Stimulated activated CD8-positive, alpha-beta memory T cell treated with anti-CD3 and anti-CD28 coated beads, Interleukin-4, amount 100 ng/mL, for 4 hours (primary cell): ENCODE measurements at places on chromosomes 4 and X.

DNA sequence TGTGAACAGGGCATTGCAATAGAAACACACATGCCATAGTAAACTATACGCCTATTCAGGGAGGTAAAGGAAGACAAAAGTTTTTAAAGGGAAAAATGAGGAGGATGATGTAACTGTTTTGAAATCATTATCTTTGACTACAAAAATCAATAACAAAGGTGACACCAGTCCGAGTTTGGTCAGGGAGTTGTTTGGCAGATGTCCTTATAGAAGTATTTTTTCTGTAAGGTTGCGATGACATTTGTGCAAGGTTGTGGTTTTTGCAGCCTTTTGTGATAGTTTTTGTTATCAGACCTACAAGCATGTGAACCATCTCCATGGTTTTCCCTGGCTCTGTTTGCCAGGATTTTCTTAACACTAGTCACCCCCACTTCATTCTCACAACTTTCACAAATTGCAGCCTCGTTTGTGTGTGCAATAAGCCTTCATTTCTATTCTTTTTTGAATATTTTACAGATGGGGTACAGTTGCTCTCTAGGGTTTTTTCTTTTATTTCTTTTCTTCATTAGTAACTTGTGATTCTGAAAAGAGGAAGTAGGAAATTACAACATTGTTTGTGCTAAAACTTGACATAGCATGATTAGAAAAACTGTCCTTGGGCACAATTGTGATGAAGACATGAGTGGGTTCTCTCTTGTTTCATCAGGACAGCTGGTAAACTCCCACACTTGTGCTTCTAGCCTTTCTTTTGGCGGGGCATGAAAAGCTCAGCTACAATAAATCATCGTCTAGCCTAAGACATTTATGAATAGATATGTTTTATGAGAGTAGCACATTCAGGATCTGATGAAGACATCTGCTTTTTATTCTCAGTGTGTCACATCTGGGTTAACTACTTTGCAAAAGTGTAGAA, 60.2 kb upstream of the PNPLA4 start:
- no peak for DNase-seq

GRCh38 chrX:106874075-106874474, 29.1 kb downstream of the RIPPLY1 start:
- no peak for DNase-seq

GRCh38 chr4:77022560-77023179, 53.1 kb downstream of the CCNI start:
- no peak for DNase-seq

- no peak for DNase-seq
These were observed 96.4 kb upstream of the STIM2 start for GRCh38 chr4:26764231-26764630.

DNA sequence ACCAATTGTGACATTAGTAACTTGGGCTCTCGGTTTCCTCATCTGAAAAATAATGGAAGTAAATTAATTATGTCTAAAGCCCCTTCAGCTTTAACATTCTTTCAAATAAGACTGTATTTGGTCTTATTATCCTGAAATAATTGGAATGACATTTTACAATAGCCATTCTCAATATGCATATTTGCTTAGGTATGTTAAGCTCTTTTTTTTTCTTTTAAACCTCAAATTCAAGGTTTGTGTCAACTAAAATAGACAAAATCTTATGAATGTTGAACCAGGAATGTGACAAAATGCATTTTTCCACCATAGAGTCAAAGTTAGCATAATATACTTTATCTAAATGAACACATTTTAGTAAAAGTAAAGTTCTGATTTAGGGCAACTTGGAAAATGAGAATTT, 34.4 kb upstream of the TET2 start:
- DNase-seq, result no peak

- DNase-seq, result no peak
These were observed 22.3 kb downstream of the UGT2A2 start for GRCh38 chr4:69617083-69617694.

DNA sequence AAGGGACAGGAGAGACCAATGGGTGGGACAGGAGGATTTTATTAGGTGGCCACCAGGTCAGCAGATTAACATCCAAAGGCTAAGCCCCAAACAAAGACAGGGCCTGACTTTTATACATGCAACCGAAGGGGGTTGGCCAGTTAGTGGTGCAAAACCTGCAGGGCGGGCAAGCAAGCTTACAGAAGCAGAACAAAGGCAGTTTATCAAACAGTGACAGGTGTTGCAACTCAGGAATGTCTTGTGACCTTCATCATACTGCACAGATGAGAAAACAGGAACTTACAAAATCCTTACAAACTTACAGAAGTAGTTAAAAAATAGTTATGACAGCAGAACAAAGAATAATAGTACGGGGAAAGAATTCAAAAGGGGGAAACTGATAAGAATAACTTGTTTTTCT, 708.1 kb downstream of the GLUD2 start:
- DNase-seq, result no peak

DNA sequence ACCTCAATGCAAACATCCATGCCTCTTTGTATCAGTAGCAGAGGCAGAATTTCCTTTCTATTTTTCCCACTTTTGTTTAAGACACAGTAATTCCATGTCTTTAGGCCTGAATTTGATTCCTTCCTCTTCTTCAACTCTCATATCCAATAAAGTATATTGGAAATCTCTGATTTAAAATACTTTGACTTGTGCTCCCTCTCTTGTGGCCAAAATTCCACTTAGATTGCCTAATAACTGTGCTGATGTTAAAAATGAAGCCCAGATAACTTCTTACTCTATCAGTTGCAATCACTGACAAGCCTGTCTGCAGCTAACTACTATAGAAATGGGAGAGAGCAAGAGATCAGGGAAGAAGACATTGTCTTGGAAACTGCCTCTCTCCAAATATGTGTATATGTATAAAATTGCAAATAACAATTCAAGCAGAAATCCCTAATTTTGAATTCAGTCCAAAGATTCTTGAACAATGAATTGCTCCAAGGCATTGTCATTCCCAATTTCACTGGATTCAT, 163.5 kb upstream of the SPIN4 start:
- DNase-seq, result no peak

DNA sequence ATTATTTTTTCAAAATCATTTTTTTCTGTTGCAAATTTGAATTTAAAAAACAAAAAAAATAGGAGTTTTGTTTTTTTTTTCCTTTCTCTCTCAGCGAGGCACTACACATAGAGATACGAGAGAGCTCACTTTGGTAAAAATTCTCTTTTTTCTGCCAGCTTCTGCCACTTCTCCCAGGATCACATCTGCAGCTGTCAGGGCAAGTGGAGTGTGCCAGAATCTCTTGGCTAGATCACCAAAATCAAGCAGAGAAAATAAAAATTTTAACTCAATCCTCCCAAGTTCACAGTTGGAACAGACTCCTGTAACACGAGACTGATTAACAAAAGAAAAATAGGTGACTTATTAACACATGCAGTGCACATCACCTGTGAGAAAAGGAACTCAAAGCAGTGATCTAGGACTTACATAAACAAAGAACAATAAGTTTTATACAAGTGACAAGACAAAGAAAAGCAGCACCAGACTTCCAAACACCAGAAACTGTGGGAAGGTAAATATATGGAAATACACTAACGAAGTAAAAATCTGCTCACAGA, 213.2 kb upstream of the ZFP42 start:
- no peak for DNase-seq

- DNase-seq, result no peak
These were observed at the start of gene TCEAL3 for GRCh38 chrX:103607364-103608305. TCEAL3 (plus strand) TSS chrX:103607963; CDS start chrX:103609065, 1,102 bp downstream.

DNA sequence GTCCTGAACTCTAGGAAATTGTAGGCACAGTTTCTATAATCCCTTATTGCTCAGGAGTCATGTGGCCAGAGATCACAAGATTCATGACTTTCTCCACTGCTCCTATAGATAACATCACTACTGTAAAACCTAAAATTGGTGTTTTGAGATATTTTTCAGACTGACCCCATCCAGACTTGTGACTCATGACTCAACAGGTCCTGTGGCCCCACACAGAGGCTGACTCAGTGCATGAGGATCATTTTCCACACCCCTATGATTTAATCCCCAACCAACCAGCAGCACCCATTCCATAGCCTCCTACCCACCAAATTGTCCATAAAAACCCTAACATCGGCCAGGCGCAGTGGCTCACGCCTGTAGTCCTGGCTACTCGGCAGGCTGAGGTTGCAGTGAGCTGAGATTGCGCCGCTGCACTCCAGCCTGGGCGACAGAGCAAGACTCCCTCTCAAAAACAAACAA, 13.2 kb upstream of the XIAP start:
- DNase-seq, result no peak

DNA sequence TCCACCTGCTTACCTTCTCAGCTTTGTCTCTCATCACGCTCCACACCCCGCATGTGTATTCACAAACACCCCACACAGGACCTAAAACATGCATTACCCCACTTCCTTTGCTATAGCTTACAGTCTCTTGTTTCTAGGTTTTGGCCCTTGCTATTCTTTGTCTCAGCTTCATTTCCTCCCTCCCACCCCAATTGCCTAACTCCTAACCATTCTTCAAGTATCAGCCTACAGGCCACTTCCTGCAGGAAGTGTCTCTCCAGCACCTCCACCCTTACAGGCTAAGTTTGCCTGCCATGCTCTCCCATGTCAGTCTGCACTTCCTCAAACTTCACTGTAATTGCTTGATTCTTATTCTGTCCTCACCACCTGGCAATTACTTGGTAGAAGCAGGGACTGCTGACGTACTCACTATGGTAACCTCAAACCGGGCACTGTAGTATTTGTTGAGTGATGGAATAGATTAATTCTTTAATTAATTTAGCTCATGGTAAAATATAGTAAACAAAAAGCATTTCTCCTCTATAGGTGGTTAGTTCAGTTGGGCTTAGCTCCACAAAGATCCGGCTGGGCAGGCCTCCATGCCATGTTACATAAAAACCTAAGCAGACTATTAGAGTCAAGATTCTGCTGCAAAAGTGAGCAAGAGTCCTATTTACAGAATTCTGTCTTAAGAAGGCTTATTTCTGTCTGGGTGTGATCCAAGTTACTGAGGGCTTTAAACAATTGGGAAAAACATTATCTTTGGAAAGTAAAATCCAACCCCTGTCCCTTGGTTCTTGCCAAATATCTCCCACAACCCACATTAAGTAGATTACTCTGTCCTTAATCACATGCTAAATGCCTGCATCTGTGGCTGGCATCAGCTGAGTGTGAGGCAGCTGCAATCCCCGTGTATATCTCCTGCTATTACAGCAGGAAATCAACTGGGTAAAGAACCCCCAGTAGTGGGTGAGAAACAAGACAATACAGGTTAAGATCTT, 124.7 kb upstream of the CPEB2 start:
- DNase-seq, result no peak

- no peak for DNase-seq
These were observed 36.4 kb upstream of the CT47C1 start for GRCh38 chrX:119036107-119037029.

DNA sequence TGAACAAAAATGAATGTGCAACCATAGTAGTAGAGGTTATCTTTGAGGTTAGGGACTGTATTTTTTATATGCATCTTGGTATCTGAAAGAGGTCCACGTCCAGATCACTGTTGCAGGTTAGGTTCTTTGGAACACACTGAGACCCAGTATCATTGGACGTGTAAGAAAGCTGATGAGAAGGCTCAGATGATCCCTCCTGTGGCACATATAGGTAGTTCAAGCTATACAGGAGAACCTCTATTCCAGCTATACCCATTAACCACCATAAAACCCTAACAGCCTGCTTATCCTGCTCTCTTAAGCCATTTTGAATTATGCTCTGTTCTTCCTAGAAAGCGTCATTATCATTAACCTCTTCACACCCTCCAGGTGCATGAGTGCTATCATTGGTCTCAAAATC, 930.7 kb upstream of the HS3ST1 start:
- DNase-seq, result no peak

DNA sequence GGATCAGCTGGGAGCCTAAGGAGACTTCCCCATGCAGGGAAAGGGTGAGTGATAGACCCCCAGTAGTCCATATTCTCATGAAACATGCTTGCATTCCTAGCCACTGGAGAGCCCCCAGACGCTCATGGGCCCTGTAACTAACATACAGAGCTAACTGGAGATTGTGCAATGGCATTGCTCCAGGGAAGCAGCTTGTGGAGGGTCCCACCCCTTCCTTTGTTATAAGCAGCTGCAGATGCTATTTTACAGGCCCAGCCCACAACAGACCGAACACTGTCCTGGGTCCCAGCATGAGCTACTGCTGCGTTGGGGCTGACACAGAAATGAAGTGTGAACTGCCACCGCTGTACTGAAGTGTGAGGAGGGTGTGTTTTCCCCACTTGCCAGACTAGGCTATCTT, 1465.7 kb upstream of the DIAPH2 start:
- no peak for DNase-seq

GRCh38 chr4:167452922-167453430, 218.7 kb upstream of the SPOCK3 start:
- no peak for DNase-seq

- DNase-seq, result no peak
These were observed at the start of gene GRIA3 for GRCh38 chrX:123184219-123184865. GRIA3 (plus strand) TSS chrX:123184278; CDS start chrX:123184536, 258 bp downstream.

- DNase-seq, result no peak
These were observed 228.5 kb downstream of the PTTG2 start for GRCh38 chr4:38188631-38189101.

DNA sequence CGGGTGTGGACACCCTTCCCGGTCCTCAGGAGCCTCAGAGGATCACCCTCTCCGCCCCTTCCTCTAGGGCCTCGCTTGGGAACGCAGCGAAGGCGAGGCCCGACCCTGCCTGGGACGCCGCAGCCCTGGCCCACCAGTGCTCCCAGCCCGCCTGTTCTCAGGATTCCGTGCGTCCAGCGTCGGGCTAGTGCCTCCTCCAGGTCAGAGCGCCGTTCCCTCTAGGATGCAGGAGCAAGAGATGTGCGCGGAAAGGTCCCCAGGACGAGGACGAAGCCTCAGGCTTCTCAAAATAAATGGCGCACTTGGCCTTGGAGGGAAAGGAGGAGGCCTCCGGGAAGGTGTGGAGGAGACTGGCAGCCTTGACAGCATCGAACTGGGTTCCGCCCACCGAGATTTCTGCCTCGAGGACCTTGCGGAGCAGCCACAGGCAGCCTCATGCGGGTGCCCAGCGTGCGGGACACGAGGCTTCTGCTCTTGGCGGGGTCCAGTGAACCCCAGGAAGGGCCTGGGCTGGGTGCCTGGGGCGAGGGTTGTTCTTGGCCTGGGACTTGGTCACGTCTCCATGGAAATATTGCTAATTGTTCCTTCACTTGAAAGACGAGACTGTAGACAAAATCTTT, 35.1 kb downstream of the PITX2 start:
- no peak for DNase-seq

GRCh38 chr4:79788884-79789283, 284.1 kb downstream of the ANTXR2 start:
- DNase-seq, result no peak

- no peak for DNase-seq
These were observed 6.5 kb upstream of the MRPL1 start for GRCh38 chr4:77856152-77856551.

DNA sequence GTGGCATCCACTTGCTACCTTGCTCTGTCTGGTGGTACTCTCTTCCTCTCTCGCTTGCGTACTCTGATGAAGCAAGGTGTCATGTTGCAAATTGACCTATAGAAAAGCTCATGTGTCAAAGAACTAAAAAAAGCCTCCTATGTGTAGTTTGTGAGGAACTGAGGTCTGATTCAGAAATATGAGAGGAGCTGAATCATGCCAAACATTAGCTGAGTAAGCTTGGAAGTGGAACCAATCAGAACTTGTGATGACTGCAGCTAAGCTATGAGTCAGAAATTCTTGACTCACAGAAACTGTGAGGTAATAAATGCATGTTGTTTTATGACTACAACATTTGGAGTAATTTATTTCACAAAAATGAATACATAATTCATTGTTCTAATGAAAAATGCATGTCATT, 2138.8 kb downstream of the PCDH7 start:
- no peak for DNase-seq
